Sigmoid colon (tissue), 7 donors: ENCODE measurements at places on chromosomes 16 and 17. TPM values are rescaled to one million over a fixed set of nuclear protein-coding genes. Genes with fewer than 3 reads are reported as not detected.

IL17C gene
- not detected for total RNA-seq

P2RX1 gene
- 3.6 TPM for total RNA-seq

CDIP1 gene
- 12.8 TPM for total RNA-seq

TAC4 gene
- not detected for total RNA-seq

HLF gene
- total RNA-seq = 54.0 TPM

CNTD1 gene
- total RNA-seq = not detected

TUBB3 gene
- 23.5 TPM for total RNA-seq

ESRP2 gene
- total RNA-seq = 0.16 TPM

KRT15 gene
- not detected for total RNA-seq

TPPP3 gene
- total RNA-seq = 27.4 TPM

DNAI2 gene
- total RNA-seq = not detected

CPHXL2 gene
- total RNA-seq = not detected

DDX52 gene
- 16.5 TPM for total RNA-seq
